ENCODE measurements at places on chromosomes 5 and 9.

DNA sequence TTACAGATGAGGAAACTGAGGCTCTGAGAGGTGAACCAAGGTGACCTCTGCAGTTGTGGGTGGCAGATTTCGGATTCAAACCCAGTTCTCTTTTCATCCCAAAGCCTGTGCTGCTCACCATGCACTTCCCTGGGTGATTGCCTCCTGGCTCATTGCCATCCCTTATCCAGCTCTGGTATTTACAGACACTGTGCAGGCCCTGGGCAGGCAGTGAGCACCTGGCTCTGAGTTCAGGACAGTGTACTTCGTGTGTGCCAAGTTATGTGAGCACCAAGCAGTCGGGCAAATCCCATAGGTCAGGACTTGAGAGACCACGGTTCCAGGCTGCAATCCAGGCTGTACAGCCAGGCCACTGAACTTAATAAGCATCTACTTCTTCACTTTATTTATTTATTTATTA is 1.4 kb downstream of the LRSAM1 start:
- peak; percentile 65 for DNase-seq

- DNase-seq = no peak
These were observed 1271.6 kb downstream of the PTPRD start for GRCh38 chr9:9341203-9341602.

DNA sequence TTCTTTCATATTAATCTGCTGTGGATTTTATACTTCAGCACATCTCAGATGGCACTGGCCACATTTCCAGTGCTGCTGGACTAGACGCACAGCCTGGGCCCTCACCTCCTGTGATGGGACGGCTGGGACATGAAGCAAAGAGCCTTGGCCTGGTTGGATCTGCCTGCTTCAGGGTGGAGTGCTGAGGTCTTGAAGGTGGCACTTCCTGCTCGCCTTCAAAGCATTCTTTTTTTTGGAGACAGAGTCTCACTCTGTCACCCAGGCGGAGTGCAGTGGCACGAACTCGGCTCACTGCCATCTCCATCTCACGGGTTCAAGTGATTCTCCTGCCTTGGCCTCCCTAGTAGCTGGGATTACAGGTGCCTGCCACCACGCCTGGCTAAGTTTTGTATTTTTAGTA is 73.1 kb downstream of the RAPGEF1 start:
- DNase-seq = no peak

DNA sequence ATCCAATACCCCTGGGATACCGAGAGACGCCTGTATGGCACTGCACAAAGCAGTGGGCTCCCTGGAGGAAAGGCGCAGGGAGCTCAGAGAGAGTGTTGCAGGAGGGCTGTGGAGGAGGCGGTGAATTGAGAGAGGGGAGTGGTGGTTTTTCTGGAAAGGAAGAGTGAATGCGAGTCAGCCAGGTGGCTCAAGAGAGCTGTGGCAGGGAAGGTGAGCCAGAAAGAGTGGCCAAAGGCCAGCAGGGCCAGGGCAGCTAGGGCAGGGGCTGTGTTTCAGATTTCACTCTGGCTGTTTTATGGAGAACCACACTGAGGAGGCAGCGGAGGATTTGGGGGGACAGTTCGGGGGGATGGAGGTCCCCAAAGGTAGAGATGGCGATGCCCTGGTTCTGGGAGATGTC is 13.0 kb upstream of the DAB2IP start:
- DNase-seq = no peak

DNA sequence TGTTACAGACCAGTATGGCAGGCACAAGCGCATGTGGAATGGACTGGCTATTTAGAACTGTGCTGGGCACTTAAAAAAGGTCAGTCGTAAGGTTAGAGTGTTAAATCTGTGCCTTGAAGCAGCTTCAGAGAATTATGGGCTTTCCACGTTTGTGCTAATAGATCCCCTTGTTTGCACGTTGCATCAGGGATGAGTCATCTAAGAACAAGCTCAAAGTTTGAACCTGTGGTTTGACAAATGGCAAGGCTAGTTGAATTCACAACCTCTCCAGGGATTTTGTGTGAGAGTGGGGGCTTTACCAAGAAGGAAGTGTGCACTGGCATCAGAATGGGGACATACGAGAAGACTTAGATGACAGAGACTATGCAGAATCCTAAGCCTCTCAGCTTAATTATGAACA is 249.6 kb downstream of the IRX1 start:
- DNase-seq = peak; percentile 25

GRCh38 chr9:126965077-126965476 is 50.5 kb downstream of the RALGPS1 start:
- DNase-seq = peak; percentile 34

DNA sequence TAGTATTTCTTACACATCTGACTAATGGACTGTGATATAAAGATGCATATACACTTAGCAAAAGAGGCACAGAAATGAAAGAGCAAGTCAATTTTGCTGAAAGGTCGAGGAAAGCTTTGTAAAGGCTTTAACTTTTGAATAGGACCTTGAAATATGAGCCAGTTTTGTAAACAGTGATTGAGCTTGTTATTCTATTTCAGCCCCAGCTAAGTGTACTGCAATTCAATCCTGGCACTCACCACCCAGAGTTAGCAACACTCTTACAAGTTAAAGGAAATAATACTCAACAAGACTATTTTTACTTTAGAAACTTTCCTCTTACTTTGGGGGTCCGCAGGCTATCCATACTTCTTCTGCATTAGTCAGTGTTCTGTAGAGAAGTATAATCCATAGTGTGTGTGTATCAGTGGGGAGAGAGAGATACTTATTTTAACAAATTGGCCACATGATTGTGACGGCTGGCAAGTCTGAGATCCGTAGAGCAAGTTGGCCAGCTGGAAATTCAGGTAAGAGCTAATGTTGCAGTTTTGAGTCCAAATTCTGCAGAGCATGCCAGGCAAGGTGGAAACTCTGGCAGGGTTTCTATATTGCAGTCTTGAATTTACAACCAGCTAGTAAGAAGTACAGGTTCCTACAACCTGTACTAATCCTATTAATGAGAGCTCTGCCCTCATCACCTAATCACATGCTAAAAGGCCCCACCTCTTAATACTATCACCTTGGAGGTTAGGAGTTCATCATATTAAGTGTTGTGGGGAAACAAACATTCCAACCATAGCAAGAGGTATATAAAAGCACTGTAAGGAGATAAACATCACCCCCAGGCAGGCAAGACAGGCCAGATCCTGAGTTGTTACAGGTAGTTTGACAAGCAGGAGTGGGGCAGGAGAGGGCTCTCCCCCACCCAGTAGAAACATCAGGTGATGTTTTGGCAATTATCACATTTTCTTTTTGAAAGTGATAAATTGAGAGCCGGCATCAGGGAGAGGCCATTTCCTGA is 33.6 kb downstream of the IL7R start:
- no peak for DNase-seq

GRCh38 chr5:72108202-72109061 is 1.2 kb downstream of the MAP1B start:
- peak; percentile 87 for DNase-seq

GRCh38 chr5:150637245-150638052 is 3.0 kb upstream of the SYNPO start:
- DNase-seq = peak; percentile 96

Measured in astrocyte of the hippocampus (primary cell).